SK-N-DZ (cell line): ENCODE measurements at places on chromosomes 4 and X.

DNA sequence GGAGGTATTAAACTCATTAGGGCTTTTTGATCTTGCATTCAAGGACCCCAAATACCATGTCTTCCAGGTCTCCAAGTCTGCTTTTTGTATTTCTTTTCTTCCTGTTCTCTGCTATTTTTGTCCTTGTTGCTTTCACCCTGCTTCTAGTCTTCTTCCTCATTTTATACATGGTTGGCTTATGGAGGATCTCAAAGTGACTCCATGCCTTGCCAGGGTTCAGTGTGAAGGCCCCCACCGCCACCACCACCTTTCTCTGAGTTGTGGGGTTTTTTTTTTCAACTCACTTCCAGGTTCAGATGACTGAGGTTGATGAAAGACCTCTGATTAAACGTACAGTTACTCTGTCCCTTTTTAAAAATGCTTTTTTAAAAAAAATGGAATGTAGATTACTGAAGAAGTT lies 96.3 kb downstream of the MAML3 start:
- no peak for DNase-seq

- DNase-seq, result peak; percentile 80
Observed at GRCh38 chr4:139825523-139826014, 159.9 kb downstream of the MGST2 start.

DNA sequence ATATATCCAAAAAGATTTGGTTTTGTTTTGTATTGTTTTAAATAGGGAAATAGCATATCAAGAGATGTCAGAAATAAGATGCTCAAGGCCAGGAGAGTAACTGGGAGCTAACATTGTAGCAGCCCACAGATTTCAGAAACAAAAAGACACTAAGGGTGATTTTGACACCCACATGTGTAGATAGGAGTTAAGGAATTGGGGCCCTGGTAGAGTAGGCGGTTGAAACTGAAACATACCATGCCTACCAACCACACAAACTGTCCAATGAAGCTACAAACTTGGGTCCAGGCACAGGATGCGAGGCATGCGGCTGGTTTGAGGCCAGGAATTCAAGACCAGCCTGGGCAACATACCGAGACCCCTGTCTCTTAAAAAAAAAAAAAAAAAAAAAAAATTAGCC lies 6.3 kb upstream of the HSPA4L start:
- DNase-seq, result no peak

DNA sequence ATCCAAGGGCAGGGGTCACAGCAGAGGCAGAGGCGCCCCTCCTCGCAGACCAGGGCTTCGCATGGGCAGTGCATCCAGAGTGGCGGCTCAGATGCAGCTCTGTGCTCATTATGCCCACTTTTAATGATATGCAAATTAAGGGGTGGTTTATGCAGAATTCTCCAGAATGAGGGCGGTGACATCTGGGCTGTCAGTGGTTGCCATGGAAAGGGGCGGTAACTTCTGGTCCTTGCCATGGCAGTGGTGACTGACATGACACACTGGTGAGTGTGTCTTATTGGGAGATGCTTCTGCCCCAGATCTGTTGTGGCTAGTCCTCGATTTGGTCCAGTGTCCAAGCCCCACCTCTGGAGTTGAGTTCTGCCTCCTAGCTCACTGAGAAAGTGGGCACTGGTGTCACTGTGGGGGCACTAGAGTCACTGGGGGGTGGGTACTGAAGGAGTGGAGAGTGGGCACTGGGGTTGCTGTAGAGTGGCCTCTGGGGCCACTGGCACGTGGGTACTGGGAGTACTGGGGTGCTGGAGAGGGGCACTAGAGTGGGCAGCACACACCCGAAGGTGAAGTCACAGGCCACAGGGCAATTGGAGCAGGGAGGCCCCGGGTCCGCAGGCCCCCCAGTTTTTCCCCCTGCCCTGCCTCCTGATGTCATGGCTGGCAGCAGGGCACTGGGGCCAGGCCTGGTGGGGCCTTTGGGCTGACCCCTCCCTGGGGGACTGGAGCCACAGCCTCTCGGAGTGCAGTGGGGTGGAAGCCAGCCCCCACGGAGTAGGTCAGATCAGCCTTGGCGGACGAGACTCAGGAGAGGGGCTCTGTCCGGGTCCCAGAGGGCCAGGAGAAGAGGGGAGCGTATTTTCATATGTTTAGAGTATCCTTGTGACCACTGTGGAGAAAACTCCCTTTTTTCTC lies 98.6 kb upstream of the NKX1-1 start:
- no peak for DNase-seq

DNA sequence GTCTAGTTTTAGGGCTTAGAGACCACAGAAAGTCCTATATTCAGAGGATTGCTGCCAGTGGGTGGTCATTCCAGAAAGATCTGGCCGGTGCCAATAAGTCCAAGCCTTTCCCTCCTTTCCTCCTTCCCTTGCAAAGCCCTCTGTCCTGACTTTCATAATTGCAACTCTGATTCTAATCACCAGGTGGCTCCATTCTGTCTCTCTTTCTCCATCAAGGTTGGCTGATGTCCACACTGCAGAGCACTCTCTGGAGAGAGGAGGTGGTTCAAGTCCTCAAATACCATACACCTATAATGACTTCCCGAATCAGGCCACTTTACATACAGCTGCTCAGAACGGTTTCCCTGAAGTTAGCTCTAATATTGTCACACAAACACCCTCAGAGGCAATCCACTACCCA lies 22.4 kb upstream of the ARMCX4 start:
- DNase-seq, result peak; percentile 28
